ENCODE measurements at places on chromosomes 2 and 18.
A peak's percentile ranks its signal among the peaks of the same experiment; 100 is the strongest.

DNA sequence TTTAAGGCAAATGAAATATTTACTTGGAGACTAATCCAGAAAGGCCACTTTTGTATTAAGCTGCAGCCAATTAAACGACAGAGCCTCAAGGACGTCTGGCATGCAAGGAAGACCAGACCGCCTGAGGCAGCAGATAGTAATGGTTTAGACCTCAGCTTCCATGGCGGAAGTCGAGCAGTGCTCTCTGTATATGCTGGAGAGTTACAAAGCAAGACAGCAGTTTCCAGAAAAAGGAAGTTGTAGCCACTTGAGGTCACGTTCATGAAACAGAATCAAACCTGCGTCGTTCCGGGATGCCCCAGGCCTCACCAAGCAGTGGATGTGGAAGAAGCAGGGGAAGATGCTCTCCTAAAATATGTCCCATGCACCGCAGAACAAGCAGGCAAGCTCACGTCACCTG, 142.0 kb downstream of the PTGR3 start:
- no peak for DNase-seq

- no peak for DNase-seq
Measured at GRCh38 chr18:45910405-45911023, 56.6 kb downstream of the EPG5 start.

- peak; percentile 71 for DNase-seq
Measured at GRCh38 chr2:239269173-239269885, 131.5 kb downstream of the HDAC4 start.

DNA sequence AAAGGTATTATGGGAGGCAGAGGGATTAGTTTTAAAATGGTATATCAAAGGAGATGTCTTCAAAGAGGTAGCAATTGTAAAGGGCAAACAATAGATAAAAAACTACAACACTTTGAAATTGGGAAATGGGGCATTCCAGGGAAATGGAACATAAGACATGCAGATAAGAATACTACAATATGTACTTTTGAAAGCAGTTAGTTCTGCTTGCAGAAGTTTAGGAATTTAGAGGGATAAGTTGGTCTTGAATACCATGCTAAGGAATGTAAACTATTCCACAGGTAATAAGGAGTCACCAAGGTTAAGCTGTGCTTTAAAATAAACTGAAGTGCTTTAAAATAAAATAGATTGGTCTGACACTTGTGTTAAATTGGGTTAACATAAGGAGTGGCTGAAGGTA, 571.7 kb upstream of the ACVR2A start:
- DNase-seq = no peak

- DNase-seq = no peak
Measured at GRCh38 chr2:36596397-36596796, 1.6 kb downstream of the FEZ2 start.

DNA sequence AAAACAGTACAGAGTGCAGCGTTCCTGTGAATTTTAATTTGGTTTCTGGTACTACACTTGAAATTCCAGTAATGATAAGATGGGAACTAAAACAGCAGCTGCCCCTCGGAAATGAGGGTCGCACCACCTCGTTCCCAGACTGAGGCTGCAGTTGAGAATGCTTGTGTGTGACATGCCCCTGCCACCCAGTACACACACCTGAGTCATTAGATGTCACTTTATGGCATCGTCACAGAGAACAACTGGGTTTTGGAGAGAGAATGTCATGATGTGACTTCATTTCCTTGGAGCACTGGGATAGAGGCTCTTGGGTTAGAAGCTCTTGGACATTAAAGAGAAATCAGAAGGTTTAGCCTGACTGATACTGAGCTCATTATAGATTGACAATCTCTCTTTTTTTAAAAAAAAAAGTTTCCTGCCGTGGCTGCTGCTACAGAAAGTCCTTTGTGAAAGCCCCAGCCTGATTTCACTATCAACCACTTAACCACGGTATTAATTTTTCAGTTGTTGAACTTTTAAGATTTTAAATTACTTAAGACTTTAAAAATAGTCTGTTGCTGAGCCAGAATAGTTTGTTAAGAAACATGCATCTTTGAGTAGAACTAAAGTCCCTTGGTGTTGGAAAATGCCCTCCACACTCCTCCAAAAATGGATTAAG, 24.5 kb downstream of the BCL2L11 start:
- no peak for DNase-seq

DNA sequence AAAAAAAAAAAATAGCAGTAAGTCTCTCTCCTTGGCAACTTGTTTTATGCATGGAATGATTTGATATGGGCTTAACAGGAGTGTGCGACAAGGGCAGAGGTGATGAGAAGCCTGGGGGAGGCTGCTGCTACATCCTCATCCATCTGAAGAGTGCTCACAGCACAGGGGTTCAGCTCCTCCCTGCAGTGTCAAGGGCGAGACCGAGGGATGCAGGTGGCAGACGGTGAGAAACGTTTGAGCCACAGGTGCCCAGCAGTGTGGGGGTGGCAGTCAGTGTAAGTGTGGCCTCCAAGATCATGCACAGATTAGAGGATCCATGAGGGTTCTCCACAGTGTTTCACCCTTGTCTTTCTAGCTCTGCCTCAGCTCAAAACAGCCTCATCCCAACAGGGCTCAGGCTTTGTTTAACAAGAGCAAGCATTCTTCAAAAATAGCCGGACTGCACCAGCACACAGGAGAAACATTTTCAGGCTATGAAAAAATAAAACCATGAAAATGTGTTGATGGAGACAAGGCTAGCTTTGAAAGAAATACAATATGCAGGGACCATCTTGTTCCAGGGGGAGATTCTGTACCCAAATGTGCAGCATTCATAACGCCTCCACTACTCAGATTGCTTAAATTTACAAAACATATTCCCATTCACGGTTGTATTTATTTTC, 324.5 kb upstream of the MYT1L start:
- DNase-seq = no peak

DNA sequence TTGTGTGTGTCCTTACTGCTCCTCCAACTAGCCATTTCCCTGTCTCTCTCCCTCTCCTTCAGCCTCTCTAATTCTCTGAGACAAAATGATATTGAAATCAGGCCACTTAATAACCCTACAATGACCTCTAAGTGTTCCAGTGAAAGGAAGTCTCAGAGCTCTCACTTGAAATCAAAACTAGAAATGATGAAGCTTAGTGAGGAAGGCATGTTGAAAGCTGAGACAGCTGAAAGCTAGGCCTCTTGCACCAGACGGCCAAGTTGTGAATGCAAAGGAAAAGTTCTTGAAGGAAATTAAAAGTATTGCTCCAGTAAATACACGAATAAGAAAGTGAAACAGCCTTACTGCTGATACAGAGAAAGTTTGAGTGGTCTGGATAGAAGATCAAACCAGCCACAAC, 72.9 kb downstream of the PRKCE start:
- DNase-seq = no peak

- no peak for DNase-seq
Measured at GRCh38 chr2:109530712-109531111, 83.1 kb downstream of the SEPTIN10 start.

DNA sequence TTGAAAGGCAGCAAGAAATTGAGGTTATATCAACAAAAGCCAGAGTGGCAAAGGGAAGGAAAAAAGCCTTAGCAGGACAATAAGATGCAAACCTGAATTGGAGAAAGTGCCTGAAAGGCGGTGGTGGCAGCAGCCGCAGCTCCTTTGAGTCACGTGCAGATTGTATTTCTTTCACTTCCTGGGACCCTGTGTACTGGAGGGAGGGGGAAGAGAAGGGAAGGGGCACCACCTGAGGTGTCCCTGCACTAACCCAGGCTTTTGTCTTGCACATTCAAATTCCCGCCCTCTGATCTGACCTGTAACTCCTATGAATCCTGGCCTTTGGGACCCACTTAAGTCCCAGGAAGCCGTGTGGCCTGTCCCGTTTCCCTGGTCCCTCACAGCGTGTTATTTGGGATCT, 326.1 kb upstream of the SKOR2 start:
- no peak for DNase-seq

- DNase-seq = no peak
Measured at GRCh38 chr2:237279012-237279768, 134.8 kb downstream of the COL6A3 start.

DNA sequence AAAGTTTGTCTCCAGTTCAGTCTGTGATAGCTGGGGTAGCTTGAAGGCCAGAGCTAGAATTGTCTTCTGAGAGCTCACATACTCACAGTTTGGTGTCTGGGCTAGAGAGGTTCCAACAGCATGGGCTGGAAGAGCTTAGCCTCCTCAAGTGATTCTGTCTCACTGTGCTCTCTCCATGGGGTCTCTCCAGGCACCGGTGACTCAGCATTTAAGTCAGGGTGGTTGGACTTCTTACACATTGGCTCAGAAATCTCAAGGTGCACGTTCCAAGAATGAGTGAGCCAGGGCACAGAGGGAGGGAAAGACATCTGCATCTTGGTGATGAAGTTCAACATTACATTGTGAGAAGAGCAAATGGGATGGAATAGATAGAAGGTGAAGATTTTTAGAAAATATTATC, 207.3 kb upstream of the DDX18 start:
- no peak for DNase-seq

DNA sequence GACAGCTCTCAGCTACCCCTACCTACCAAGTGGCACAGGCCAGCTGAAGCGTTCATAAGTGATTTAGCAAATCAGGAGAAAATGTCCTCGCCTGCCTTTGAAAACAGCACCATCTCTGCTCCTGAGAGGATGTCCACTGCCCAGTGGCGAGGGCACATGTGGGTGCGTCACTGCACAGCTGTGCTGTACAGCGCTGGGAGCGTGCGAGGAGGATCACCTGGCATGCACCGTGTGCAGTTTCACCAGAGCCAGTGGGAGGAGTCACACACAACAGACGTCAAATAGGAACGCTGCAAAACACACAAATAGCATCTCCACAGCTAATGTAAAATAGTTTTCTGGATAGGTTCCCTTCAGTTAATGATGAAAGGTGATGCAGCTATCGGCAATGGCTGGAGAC, 154.1 kb downstream of the HDAC4 start:
- DNase-seq = peak; percentile 65

GRCh38 chr2:21372654-21373053, 248.9 kb downstream of the TDRD15 start:
- no peak for DNase-seq

GRCh38 chr18:79548077-79548450, 131.5 kb upstream of the CTDP1 start:
- DNase-seq = no peak

GRCh38 chr2:73285159-73285739, 971 bp upstream of the FBXO41 start:
- DNase-seq = peak; percentile 18

DNA sequence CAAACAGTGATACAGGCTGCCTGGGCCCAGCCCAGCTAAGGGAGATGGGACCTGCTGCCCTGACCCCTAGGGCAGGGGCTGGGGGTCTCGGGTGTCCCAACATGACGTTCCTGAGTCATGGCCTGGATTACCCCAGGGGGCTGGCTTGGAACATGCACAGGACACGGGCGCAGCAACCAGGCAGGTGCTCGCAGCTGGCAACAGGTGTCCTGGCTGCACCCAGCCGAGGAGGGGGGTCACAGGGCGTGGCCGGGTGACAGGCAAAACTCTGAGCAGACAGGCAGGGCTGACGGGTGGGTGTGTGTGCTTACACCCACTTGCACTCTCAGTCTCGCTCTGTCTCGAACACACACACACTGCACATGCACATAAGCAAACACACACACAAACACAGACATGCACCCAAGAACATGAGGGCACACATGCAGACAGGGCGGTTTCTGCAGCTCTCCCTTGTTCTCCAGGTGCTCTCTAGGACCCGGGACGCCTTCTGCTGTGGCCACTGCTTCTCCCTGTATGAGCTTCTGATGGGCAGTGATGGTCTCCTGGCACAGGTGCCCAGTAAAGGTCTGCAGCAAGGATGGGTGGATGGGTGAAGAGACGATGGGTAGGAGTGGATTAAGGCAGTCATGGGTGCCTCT, 33.7 kb upstream of the TAF1B start:
- peak; percentile 72 for DNase-seq

- no peak for DNase-seq
Measured at GRCh38 chr2:167697194-167697593, 550.2 kb downstream of the STK39 start.

- DNase-seq = no peak
Measured at GRCh38 chr2:71736091-71736861, 282.9 kb downstream of the DYSF start.
